Heart right ventricle (tissue), 16 donors: ENCODE measurements at places on chromosomes 7 and 10.

DNA sequence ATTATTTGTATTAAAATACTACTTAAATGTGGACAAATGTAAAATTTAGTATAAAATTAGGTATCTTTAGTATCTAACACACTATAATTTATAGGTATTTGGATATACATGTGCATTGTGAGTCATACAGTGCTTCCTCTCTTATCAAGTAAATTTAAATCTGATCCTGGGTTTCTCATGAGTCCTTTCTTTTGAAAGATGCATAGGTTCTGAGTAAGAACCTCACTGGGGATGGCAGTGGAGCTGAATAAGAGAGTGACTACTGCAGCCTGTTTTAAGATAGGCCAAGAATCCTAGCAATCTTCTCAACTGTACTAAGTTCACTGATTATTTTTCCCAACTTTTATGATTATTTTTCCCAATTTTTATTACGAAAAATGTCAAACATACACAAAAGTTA is 16.2 kb downstream of the CEP55 start:
- no peak for DNase-seq

DNA sequence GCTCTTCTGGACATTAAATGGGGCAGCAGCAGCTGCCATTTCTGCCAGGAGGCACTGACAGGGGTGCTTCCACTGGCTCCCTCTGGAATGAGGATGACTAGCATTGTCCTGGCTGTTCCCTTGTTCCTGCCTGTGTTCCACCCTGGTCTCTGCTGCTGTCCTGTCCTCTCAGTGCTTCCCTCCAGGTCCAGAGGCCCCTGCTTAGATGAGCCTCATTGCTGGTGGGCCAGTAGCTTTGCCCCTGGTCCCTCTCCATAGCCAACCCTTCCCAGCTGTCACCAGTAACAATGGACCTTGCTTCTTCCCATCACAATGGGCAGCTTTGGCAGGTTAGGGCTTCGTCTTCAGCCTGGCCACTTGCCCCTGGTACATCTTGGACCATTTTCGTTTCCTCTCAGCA is 561.1 kb downstream of the TCERG1L start:
- no peak for DNase-seq

DNA sequence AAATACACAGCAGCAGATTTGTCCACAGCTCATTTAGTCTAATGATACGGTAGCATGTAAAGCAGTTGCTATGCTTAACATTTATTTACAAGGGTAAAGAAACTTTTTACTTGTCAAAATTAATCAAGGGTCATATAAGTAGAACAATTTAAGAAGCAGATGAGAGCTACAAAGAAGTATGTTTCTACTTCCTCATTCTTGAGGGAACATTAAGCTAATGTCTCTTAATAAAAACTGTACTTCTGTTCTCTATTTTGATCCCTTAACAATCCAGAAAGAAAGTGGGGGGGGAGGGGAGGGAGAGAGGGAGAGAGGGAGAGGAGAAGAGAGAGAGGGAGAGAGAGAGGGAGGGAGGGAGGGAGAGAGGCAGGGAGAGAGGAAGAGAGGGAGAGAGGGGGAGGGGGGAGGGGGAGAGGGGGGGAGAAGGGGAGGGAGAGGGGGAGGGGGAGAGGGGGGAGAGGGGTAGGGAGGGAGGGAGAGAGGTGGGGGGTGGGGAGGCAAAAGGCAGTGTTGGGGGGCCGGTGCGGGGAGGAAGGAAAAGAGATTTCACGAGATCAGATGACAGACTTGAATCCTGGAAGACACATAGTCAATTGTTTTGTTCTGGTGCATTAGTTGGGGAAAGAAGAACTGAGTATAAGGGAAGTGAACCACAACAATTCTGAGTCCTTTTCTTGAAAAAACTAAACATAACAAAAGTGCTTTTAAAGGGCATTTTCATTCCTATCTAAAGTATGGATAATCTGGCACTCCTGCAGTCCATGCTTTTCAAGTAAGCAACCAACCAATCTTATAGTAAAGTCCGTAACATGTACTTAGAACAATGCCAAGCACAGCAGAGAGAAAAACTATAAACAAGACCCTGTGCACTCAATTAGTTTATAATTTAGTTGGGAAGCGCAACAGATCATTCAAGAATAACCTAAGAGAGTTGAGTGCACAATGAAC is 128.0 kb downstream of the USP6NL start:
- no peak for DNase-seq

GRCh38 chr10:34653530-34653929 is 161.6 kb downstream of the PARD3 start:
- no peak for DNase-seq

DNA sequence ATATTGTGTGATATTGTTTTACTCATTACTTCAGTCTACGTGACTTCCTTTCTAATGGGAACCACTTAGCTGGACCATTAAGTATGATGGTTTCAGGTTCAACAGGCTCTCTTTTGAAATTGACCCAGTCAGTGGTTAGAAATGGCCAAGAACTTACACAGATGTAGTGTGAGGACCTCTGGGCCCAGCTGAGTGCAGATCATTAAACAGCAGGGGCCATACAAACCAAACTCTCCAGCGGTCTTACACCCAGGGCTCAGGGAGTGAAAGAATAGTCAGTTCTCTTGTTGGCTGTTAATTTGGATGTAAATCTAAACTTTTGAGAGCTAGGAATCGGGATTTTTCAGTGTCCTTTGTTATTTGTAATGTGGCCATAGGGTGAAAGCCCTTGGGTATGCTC is 107.3 kb downstream of the CELF2 start:
- DNase-seq = no peak

DNA sequence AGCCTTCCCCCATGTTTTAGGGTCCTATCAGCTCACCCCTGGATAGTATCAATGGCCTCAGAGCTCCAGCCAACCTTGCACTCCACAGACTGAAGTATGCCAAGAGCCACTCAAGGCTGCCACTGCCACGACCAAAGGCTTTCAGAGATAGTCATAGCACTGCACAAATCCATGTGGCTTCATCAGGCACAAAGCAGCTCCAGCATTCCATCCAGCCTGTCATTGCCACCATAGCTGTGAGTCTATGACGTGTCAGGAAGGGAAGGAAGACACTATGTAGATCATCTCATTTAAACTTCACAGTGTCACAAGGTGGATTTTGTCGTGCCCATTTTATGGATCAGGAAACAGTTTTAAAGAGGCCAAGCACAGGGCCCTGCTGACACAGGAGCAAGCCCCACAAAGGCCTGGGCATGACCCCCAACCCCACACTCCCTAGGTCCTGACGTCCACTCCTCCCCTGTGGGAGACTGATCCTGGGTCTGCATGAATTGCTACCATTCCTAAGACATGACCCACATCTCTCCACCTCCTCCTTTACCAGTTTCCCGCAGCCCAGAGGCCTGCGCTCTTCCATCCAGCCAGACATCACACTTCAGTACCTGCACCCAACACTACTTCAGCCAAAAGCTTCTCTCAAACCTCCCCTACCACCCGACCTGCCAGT is 119.4 kb downstream of the DIP2C start:
- DNase-seq = no peak

GRCh38 chr10:132346806-132347205 is 14.8 kb downstream of the LRRC27 start:
- no peak for DNase-seq

GRCh38 chr10:30529373-30529998 is 95.5 kb downstream of the MAP3K8 start:
- peak; percentile 60 for DNase-seq

DNA sequence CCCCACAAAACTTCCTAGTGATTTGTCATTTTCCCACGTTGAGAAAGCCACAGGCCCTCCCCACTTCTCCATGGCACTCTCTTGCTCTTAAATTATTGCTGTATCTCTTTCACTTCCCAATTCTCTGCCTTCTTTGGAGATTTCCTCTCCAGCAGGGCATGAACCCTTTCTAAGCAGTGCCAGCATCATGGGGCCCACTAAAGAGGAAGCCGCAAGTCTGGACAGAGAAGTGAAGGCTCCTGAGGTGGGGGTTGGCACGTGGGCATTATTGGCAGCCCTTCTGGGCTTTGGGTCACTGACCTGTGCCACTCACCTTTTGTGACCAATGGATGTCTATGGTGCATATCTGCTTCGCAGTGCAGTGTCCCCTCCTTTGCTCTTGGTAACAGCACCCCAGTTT is 97.7 kb upstream of the TCF7L2 start:
- DNase-seq = no peak

DNA sequence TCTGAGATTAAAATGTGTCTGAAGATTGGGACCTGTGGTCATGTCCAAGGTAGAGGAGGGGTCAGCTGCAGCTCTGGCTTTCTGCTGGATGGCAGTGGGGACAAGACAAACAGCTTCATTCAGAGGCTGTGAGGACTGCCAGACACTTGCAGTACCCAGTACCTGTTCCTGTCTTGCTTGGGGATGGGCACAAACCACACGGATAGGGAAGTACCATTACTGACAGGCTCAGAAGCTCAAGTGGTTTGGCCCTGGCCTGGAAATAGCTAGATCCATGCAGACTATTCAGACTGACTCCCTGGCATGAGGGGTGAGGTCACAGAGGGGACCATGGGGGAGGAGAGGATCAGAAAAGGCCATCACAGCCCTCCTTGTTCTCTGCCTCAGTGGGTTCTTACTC is 56.0 kb upstream of the COMTD1 start:
- DNase-seq = no peak

- no peak for DNase-seq
These were observed 65.8 kb upstream of the GLCCI1 start for GRCh38 chr7:7902845-7903244.

DNA sequence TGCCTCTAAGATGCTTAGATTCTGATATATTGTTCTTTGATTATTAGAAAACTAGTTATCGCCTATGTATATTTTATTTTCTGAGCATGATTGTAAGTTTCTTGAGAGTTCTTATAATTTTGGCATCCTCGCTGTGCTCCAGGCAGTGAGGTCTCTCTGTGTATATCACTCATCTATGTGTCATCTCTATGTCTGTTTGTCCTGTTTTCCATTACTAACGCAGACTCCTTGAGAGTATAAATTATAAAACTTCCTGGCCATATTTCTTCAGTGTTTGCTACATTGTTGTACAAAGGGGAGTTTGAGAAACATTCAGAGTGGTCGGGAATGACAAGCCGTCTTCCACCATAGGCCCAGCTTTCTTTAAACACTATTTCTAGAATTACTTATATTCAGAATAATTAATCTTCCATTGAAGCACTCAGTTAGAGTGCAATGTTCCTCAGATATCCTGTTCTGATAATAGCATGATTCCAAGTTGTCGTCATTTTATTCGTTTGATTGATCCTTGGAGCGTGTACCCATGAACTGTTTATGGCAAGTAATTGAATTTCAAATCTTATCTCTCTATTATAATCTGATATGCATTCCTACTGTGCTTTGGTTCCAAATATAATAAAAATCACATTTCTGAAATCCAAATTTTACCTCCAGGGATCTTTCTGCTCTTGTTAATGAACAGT is 206.6 kb downstream of the BAMBI start:
- DNase-seq = no peak
